ENCODE measurements at places on chromosomes 12 and 14. TPM values are rescaled to one million over a fixed set of nuclear protein-coding genes. Genes with fewer than 3 reads are reported as not detected.

ESPL1 gene
- not detected for polyA plus RNA-seq

LIN7A gene
- polyA plus RNA-seq, result not detected

GRCh38 chr14:50399251-50400032 is 2.8 kb upstream of the CDKL1 start:
- DNase-seq, result no peak

GRCh38 chr12:62654326-62655241 is 188.0 kb downstream of the MON2 start:
- peak; percentile 11 for DNase-seq

DNA sequence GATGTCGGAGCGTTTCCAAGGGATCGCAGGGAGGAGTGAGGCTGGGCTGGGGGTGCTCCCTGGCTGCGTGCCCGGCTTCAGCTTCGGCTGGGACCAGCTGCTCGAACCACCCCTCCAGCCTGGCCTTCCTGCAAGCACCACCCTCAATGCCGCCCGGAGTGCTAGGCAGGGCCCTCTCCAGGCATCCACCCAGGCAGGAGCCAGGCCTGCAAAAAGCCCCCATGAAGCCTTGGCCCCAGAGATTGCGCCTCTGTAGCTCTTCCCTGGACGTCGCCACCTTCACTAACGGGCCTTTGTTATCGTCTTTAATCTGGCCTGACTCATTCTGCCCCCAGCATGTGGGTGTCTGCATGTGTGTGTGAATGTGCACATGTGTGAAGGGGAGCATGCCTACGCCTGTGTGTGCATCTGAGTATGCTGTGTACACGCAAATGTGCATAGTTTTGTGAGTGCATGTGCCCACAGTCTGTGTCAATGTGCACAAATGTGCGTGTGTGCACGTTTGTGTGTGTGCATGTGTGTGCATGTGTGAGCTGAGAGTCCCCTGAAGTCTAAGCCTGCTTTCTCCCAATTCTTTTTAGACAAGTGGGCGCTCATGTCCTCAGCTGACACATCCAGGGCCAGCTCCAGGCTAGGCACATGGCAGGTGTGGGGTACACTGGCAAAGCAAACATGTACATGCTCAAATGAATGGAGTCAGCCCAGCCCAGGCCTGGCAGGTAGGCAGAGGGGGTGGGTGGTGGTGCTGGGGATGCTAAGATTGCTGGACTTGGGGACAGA is 195.4 kb upstream of the C14orf180 start:
- no peak for DNase-seq

All from immature natural killer cell (primary cell).